ENCODE measurements at places on chromosomes 4 and X.

DNA sequence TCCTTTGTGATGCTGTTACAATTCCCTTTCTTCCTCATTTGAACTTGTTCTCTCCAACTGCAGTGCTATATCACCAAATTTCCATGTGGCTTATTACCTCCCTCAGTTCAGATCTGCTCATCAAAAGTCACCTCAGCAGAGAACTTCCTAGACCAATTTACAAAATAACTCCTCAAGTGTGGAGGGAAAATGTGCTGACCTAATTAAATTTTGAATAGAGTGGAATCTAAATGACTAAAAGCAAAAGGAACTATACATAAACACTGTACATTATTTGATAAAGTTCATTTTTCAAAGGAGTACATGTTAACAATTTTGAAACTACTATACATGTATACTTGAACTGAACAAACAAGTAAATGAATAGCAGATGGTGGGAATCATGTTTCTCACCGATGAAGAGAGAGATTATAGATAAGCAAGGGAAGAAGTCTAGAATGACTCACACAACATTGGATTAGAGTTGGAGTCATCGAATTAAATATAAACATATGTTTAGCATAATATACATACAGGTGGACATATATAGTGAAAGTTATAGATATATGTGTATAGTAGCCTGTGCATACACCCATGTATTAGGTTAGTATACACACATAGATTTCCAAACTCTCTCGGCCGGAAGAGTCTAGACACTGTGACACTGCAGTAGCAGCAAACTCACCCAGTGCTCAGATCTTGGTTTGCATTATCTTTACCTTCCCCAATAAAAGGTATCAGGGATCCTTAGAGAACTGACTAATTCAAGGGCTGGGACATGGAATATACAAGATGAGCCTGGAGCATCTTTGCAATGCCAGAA, 318.7 kb downstream of the PCDH18 start:
- no peak for DNase-seq

GRCh38 chrX:103556963-103557612, 28.2 kb upstream of the TCEAL4 start:
- DNase-seq: no peak

- no peak for DNase-seq
Observed at GRCh38 chr4:111671756-111672155, 473.5 kb upstream of the FAM241A start.

GRCh38 chr4:71417150-71417549, 78.3 kb downstream of the SLC4A4 start:
- DNase-seq: no peak

- DNase-seq: no peak
Observed at GRCh38 chrX:34560180-34560579, 96.9 kb downstream of the TMEM47 start.

DNA sequence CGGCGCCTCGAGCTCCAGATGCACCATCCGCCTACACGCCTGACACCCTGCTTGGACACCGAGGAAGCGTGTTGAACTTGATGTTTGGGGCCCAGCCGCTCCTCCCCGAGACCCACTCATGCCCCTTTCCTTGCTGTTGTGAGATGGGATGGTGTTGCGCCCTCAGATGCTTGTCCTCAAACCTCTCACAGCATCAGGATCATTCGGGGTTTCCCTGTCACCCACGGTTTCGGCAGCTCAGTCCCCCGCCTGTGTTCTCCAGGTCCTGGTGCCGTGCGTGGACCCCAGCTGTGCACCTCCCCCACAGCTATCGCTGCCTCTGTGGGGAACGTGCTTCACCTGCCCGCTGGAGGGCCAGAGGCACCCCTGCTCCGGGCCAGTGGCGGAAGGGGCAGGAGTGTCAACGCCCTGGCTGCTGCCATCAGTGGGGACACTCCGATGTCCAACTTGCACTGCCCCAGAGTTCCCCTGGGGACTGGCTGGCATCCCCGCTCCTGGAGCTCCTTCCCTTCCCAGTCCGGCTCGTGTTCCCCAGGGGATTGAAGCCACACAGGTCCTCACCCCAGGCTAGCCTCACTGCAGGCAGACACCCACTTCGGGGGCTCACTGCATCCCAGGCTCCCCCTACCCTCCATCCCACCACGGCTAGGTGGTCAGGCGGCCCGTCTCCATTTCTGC, 82.3 kb upstream of the ADRA2C start:
- DNase-seq: no peak

GRCh38 chrX:129939986-129940385, 34.0 kb downstream of the UTP14A start:
- DNase-seq: no peak

DNA sequence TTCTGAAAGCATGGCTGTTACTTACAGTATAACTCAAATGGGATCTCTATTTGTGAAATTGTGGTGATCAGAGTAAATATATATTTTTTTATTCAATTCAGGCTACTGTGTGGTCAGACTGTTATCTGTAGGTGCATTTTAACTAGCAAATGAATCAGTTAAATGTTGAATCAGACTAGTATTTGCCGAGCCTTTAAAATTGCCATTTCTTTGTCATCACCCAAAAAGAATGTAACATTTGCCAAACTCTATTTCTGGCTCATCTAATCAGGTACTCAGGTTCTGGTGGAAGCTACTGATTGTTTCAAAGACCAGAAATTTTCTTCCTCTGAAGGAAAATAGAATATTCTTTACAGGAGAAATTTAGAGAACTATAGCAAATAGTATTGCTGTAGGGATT, 1.8 kb upstream of the NAA15 start:
- no peak for DNase-seq

DNA sequence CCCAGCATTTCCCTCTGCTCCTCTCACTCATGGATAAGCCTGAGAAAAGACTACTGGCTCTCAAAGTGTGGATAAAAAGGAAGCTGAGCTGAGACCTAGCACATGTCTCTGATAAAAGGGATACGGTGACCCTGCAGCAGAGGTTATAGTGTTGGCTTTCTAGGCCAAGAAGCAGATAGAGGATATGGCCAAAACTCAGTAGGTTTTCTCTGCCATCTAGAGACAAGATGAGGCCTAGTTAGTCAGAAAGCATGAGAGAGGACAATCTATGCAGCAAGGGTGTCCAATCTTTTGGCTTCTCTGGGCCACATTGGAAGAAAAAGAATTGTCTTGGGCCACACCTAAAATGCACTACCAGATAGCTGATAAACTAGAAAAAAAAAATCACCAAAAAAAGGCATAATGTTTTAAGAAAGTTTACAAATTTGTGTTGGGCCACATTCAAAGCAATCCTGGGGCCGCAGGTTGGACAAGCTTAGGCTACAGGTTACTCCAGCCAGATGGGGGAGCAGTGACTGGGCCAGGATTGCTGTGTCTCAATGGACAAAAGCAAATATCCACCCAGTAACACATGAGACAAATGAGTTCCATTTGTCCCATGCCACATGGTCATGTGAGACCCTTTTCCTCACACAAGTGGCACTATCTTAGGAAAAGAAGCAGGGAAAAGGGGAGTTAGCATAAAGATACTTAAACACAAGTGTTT, 411.4 kb downstream of the INPP4B start:
- no peak for DNase-seq
